ENCODE measurements at places on chromosomes 1 and 21. TPM values are rescaled to one million over a fixed set of nuclear protein-coding genes. Genes with fewer than 3 reads are reported as not detected.

The FMN2 gene
- 2.9 TPM for total RNA-seq

The CAPN8 gene
- total RNA-seq, result 1.6 TPM

The ZNF669 gene
- 12.3 TPM for total RNA-seq

The SMCP gene
- total RNA-seq, result not detected

The PSMB4 gene
- total RNA-seq, result 176 TPM

The FCRL2 gene
- 0.18 TPM for total RNA-seq

The WNT3A gene
- 0.06 TPM for total RNA-seq
